Thoracic aorta (tissue), 2 donors: ENCODE measurements at places on chromosomes 1 and 21.

DNA sequence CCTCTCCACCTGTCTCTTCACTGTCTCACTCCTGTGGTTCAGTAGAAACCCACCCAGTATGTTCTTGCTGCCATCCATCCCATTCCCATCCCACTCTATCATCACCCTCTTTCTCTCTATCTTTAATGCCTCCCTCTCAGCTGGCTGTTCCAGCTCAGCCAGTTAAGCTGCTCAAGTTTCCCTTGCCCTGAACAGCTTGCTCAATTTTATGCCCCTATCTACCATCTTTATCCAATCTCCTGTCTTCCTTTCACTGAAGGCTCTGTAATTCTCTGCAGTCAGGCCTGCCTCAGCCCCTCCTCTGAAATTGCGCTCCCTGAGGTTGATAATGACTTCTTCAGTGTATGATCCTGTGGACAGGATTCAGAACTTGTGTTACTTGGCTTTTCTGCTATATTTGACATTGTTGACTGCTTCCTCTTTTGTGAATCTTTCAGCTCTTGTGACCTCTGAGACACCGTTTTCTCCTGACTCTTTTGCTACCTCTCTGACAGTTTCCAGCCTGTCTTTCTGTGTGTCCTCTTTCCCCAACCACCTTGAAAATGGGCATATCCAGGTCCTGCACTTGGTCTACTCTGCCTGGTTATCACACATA is 13.9 kb upstream of the BCAR3 start:
- no peak for DNase-seq

DNA sequence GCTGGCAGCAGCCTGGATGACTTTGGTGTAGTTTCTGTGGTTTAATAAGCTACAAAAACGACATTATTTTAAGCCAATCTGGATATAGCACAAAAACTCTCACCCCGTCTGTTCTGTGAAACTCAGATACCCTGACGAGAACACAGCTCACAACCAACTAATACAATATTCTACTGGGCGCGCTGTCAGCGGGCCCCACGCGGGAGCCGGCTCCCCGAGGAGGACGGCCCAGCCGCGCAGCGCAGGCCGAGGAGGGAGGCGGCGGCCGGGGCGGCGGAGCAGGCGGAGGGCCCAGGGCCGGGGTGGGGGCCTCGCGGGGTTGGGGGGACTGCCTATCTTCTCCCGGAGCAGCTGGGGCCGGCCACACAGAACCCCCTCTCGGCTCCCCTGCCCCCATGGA is 87.2 kb upstream of the POU3F1 start:
- no peak for DNase-seq

GRCh38 chr1:27469334-27469733 is 20.6 kb downstream of the WASF2 start:
- no peak for DNase-seq

DNA sequence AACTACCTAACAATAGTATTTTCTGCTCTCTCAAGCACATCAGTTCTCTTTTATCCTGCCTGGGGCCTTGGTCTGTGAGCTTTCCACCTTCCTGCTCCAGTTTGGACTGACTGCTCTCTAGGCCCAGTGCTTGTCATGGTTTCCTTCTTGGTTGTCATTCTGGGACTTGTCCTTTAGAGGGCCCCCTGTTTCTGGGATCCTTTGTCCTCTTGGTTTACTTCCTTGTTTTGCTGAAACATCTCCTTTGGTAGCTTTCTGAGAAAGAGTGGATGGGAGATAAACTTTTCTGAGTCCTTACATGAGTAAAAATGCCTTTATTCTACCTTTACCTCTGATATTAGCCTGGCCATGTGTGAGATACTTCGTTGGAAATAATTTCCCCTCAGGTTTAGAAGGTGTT is 4.7 kb downstream of the SLC1A7 start:
- no peak for DNase-seq

DNA sequence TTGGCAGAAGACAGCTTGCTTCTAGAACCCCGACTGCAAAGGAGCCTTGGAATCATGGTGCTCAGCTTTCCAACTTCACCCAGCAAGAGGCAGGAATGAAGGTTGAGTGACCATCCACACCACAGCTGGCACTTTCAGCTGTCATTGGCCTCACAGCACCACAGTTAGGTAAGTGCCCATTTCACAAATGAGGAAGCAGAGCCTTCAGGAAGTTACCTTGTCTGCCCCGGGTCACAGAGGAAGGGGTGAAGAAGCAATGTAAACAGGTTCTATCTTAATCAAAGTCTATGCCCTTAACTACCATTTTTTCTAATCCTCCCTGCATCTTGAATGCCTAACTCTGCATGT is 156.0 kb downstream of the GLUL start:
- no peak for DNase-seq
